ENCODE measurements at places on chromosomes 16 and 17.

- DNase-seq = no peak
Observed at GRCh38 chr16:50537533-50538290, 10.5 kb upstream of the NKD1 start.

- DNase-seq = no peak
Observed at GRCh38 chr17:21458054-21458453, 81.9 kb downstream of the KCNJ12 start.

DNA sequence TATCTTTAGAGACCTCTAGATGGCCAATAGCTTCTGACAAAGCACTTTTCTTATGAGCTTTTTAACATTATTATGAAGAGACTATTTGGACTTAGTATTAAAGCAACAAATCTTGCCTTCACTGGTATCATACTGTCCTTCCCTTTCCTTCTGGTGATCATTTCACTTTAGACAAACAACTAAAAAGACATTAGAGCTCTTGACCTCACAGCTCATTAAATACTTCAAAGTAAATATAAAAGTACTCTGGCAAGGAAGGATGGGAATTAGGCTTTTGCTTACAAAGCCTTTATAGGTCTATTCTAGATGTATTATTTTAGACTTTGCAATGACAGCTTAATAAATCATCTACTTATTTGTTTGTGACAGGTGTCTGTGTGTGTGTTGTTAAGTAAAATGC lies 11.1 kb downstream of the STXBP4 start:
- no peak for DNase-seq

DNA sequence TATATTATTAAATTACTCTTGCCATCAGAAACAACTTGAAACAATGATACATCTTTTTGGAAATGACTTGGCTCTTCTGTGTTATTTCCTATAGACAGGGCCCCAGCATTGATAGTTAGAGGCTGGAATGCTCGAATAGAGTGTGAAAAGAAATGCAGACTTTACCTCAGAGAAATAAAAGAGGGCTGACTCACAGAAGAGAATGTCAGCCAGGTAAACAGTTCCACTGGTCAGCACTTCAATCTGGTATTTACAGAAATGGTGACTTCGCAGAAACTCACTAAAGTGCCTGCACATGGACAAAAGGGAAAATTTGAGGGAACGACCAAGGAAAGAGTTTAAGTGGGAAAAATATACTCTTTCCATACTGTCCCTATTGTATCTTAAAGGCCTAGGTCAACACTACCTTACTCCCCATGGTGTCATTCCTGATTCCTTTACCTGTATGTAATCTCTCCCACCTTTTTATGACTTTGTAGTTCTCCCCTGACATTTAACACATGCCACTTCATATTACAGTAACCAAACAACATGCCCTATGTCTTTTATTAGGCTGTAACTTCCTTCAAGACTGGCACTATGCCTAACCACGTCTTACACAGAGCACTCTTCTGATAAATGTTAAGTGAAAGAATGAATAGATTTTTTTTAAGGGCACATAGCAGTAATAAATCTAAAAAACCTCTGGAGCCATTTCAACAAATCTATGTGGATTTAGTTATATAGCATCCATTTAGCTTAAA lies 36.7 kb downstream of the AKAP10 start:
- no peak for DNase-seq

- no peak for DNase-seq
Observed at GRCh38 chr17:45332989-45333701, 16.3 kb upstream of the MAP3K14 start.

GRCh38 chr17:47955497-47956461 lies 1.9 kb downstream of the PRR15L start:
- DNase-seq = no peak

- DNase-seq = no peak
Observed at GRCh38 chr17:29364691-29365090, 25.5 kb upstream of the TAOK1 start.

- DNase-seq = no peak
Observed at GRCh38 chr17:63029541-63029940, 63.5 kb downstream of the TANC2 start.

GRCh38 chr16:782258-782657 lies 5.9 kb downstream of the RPUSD1 start:
- DNase-seq = no peak

DNA sequence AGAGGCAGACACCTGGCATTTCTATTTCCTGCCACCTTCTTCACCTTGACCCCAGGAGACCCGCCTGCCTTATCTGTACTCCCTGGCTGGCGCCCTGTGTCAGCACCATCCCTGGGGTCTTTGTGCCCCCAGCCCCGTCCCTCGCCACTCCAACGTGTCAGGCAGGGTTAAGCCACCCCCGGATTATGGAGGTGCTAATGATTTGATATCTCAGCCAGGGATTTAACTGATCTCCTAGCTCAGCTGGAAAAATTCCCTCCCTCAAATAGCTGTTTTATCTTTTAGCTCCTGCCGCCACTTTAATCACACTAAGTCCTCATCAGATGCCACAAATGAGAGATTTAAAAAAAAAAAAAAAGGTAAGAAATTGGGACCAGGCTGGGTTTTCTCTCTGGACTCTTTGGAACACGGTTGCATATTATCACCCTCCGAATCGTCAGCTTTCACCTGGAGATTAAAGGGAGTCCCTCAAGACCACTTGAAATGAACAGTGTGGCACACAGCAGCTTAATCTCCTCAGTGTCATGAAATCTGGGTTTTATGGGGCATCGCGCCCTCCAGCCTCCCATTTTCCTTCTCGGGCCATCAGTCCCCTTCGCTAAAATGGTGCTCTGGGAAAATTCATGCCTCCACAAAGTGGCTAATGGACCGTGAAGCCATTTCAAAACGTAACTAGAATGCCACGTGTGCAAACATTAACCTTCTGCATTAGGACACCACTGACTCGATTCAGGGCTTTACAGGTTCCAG lies 26.2 kb upstream of the WFDC1 start:
- DNase-seq = no peak

DNA sequence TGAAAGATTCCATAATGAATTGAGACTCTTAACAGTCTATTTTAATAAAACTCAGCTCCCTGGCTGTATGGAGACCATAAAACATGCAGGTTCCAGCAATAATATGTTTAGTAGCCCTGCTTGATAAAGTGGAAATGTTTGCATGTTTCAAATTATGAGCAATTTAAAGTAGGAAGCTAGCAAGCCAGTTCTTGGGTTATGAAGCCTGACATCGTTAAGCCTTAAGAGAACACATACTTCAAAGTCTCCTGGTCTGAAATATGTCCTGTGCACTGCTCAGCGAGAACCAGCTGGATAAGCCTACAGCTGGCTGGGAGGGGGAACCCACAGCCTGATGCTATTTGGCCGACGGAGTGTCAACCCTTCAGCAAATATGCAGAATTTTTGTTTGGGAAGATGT lies 140.3 kb downstream of the SALL1 start:
- no peak for DNase-seq

DNA sequence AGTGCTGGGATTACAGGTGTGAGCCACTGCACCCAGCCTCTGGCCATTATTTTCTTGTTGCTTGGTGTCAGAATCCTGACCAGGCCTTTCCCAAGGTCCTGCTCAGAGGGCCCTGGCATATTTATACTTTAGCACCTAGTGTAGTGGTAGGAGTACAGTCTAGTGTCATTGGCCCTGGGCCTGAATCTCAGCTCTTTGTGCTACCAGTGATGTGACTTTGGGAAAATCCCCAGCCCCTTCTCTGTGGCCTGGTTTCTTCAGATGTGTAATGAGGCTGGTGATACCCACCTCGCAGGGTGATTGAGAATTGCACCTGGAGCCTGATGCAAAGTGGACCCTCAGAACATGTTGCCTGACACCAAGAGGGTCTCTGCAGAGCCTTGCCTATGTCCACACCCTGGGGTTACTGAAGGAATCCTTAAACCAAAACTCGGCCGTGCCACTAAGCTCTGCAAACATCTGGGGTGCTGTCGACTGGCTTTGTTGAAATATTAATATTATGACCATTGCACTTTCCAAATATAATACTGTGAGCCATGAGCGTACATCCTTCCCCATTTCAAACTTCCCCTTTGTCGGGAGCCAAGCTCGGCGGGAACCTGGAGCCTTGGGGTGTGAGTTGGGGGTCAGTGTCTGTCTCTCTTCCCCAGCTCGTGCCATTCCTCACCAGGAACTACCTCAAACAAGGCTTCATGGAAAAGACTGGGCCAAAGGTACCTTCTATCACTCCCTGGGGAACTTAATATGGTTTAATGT lies 18.0 kb upstream of the RNF135 start:
- no peak for DNase-seq

GRCh38 chr17:64491034-64491860 lies 5.6 kb downstream of the POLG2 start:
- no peak for DNase-seq

DNA sequence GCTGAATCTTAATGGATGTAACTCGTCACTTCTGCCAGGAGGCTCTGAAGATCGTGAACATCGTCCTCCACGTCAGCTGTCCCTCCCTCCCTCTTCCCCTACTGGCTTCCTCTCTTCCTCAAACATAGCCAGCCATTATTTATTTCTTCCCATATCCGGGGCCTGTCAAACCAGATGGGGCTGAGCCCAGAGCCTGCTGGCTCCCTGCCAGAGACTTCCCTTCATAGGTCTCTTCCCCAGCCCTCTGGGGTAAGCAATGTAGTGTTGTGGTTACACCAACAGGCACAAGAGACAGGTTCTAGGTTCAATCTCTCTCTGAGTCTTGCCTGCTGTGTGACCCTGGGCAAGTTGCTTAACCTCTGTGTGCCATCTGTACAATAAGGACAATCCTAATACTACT lies 40.1 kb upstream of the ZFP90 start:
- DNase-seq = no peak

GRCh38 chr17:50118828-50119218 lies 11.1 kb downstream of the SAMD14 start:
- no peak for DNase-seq

DNA sequence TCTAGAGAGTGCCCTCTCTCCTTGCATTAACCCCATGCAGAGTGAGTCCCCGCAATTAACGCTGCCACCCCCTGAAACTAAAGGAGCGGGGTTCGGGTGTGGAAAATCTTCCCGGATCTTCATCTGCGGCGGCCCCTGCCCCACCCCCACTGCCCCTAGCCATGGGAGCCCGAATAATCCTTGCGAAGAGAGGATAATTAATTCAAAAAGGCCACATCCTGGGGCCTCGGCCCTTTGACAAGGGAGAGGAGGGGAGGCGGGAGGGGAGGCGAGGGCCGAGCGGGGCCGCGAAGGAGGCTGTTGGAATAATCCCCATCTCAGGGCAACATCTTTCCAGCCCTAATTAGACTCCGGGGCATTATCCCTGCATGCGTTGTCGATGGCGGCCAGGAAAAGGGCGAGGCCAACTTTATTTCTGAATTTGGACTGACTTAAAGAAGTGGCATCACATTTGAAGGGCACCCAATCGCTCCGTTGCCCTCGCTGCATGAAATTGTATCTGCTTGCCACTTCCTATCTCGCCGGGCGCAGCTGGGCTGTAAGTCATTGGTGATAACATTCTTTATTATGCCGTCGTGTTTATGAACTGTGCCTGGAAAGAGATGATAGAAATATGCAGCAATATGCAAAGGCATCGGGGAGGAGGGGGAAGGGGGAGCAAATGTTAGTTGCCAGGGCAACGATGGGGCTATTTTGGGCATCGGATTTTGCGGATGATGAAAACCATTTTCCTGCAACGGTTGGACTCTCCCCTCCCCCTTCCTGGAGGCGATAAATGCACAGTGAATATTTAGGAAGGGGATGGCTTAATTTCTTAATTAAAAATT lies 387.1 kb upstream of the TNRC6C start:
- no peak for DNase-seq

DNA sequence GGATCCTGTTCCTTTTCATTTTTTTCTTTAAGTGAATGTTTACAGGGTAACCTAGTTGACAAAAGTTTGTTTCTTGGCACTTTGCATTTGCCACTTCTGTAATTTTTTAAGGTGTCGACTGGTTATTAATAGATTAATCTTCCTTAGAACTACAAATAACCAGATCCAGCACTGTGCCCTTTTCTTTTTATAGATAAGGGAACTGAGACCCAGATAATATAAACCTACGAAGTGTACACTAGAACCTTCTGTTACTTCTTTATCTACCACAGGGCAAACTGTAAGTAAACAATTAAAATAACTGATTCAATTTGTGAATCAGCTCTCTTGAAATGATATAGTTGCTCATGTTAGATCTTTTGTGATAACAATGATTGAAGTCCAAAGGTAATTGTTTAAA lies 55.4 kb downstream of the NLK start:
- DNase-seq = no peak

- DNase-seq = no peak
Observed at GRCh38 chr16:89700649-89701424, 668 bp downstream of the SPATA2L start.

GRCh38 chr16:20372701-20373100 lies 20.2 kb upstream of the UMOD start:
- DNase-seq = no peak

GRCh38 chr16:14168146-14168545 lies 97.0 kb downstream of the MRTFB start:
- DNase-seq = no peak

DNA sequence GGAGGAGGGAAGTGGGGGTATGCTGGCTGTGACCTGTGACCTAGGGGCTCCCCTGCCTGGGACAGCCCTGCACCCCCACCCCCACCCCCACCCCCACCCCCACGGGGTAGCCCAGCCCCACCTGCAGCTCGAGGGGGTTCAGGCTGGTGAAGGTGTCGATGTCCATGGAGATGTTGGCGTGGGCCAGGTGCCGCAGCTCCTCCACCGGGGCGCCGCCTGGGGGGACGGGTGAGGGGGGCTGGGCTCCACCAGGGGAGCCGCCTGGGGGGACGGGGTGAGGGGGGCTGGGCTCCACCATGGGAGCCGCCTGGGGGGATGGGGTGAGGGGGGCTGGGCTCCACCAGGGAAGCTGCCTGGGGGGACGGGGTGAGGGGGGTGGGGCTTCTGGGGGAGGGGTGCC lies 9.9 kb downstream of the MSLN start:
- no peak for DNase-seq

DNA sequence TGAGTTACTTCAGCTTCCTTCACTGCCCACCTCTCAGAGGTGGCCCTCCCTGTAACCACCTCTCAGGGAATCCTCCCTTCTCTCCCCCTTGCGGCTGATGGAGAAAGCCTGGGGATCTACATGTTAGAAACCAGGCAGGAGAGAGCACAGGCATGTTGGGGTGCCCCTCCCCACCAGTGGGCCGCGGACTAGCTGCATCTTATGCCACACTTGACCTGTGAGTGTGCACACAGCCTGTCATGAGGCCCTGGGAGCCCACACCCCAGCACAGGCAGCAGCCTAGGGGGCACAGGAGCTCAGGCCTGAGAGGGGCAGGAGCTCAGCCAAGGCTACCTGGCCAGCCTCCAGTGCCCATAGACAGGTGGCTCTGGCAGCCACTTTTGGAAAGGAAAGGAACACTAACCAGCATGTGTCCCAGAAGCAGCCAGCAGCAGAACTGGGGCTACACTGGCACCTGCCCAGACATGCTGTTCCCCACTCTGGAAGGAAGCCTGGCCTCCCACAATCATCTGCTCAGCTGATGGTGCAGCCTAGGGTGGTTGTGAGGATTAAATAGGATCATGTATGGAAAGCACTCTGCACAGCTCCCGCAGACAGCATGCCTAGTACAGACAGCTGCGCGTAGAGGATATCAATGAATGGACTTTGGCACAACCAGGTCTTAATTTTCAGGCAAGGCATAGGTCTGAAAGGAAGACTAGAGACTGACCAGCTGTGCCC lies 60.5 kb downstream of the TMEM132E start:
- no peak for DNase-seq

Measured in activated T-helper 1 cell treated with anti-CD3 and anti-CD28 coated beads, Interleukin-2, amount 50 U/mL, for 16 hours (primary cell).